ENCODE measurements at places on chromosomes 6 and 20.

DNA sequence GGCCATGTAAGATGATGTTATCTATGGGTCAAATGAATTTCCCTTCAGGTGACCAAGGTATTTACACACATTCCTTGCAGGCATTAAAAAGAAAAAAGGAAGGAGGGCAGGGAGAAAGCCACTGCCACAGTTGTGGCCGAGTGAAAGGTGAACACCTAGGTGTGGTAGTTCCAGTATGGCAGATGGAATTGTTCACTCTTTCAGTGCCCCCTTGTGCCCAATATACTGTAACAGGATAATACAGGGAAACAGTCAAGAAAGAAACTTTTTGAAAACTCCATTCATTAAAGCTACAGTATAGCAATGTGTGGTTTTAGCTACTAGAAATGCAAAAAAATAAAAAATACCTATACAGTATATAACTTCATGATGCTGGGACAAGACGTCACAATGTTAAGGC lies 52.1 kb downstream of the BMP2 start:
- no peak for DNase-seq

DNA sequence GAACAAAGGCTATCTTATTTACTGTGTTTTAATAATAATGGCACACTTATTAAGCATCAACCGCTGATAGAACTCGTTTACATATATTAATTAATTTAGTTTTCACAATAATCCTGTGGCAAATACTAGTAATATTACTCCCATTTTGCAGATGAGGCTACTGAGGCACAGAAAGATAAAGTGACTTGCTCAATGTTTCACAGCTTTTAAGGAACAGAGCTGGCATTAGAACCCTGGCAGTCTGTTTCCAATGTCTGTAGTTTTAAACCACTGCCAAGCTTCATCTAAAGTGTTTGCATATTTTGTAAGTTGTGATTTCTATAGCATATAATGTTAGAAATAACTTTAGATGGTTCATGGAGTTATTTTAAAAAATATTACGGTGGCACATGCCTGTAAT lies 38.4 kb upstream of the LRRC1 start:
- DNase-seq = no peak

DNA sequence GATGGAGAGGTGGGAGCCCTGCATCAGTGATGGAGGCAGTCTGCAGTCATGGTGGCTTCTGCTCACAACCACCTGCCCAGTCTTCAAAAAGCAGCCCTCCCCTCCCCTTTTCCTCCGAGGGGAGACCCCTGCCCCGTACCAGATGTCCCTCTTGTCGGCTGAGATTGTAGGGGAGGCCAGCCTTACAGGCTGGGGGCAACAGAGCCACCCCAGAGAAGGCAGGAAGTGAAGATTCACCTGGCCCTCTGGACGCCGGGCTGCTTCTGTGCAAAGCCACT lies 4.5 kb downstream of the TNFRSF6B start:
- DNase-seq = no peak

DNA sequence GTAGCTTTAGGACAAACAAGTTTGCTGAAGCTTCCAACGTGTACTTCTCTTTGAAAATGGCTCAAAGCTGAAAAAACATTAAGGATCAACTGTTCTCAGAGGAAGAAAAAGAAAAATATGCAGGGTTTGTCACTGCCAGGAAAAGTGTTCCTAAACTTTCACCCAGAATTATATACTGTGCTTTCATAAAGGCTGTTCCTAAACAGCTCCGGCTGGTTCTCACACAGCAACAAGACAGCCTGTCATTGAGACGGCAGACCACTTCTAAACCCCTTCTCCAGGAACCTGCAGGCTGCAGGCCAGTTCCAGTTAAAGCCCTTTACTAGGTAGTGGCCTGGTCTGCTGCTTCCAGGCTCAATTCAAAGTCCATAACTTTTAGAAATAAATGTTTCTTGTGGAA lies 97.4 kb upstream of the SOX4 start:
- DNase-seq = no peak

- no peak for DNase-seq
Observed at GRCh38 chr20:420166-420620, 12.1 kb downstream of the RBCK1 start.
